Iris pigment epithelial cell (primary cell): ENCODE measurements at places on chromosomes 2 and 18.

DNA sequence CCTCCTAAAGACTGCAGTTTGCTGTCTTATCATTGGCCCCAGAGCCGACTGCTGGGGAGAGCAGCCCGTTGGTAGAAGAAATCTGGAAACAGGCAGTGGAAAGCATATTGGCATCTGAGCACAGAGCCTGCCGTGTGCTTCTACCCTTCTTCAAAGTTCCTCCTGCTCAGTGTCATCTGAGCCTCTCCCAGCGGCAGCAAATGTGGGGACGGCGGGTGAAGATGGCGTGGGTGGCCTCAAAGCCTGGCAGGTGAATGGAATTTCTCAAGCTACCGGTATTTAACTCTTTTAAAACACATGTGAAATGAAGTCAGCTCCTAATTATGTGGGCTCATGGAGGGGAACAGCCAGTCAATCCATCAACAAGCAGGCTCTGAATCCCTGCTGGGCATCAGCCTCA lies 181.6 kb upstream of the PXDN start:
- no peak for DNase-seq

- peak; percentile 11 for DNase-seq
Observed at GRCh38 chr18:63603772-63604171, 16.6 kb downstream of the SERPINB13 start.

DNA sequence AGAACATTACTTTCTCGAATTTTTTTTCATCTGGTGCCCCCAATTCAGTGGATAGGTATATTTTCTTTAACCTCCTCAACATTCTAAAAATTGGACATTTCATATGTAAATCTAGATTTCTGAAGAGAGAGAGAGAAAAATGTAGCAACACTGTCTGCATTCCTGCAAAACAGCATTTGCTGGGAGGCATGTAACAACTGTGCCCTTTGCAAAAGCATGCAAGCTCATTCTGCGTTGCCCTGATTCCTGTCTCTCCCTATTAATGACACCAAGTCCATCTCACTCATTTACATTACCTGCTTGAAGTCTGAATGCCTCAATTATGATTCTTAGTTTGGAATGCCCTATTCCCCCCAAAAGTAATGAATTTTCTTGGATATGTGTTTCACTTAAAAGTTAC lies 79.8 kb upstream of the BARD1 start:
- no peak for DNase-seq

DNA sequence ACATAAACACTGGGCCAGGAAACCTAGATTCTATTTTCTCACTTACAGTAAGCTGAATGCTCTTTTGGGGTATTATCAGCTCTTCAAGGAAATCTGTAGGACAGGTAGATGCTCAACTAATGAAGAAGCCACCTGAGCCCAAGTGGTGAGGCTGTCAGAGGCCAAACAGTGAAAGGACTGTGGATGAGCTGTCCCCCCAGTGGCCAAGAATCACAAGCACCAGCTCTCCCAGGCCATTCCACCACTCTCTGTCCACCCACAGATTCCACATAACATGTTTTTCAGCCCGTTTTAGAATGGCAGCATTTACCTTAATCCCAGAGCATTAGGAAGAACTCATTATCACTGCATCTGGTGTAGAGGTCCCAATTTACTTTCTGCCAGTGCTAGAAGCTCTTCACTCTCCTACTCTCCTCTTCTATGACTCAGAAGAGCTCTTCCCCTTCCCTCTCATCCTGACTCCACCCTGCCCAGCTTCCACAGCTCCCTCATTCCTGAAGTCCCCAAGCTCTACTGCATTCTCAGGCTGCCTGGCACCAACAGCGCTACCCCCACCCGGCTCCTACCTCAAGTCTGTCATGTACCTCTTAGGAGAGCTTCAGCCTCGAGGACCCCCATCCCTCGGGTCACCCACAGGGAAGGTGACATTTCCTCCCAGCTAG lies 43.8 kb upstream of the GORASP2 start:
- DNase-seq: no peak

DNA sequence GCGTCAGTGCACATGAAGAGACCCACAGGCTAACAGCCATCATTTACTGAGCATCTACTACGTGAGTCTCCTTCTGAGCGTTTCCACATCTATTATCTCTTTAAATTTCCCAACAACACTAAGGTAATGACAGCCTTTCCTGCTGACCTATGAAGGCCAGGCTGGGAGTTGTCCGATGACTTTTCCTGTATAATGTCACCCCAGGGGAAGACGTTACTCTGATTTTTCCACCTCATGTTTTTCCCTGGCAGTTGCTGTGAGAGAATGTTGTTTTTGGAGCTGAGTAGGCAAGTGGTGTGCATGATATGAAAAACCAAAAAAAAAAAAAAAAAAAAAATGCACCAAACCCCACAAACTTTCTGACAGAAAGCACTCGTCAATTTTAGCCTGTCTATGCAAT lies 207.6 kb downstream of the SLC8A1 start:
- DNase-seq: peak; percentile 3

DNA sequence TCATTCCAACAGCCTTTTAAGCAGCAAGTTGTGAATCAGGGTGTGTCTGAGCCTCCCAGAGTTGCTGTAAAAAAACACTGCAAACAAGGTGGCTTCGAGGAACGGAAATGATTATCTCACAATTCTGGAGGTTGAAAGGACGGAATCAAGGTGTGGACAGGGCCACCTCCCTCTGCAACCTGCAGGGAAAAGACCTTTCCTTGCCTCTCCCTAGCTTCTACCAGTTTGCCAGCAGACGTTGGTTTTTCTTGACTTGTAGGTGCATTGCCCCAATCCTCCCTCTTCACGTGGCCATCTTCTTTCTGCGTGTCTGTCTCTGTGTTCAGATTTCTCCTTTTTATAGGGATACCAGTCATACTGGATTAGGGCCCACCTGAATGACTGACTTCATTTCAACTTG lies 24.8 kb upstream of the TMEM131 start:
- no peak for DNase-seq

DNA sequence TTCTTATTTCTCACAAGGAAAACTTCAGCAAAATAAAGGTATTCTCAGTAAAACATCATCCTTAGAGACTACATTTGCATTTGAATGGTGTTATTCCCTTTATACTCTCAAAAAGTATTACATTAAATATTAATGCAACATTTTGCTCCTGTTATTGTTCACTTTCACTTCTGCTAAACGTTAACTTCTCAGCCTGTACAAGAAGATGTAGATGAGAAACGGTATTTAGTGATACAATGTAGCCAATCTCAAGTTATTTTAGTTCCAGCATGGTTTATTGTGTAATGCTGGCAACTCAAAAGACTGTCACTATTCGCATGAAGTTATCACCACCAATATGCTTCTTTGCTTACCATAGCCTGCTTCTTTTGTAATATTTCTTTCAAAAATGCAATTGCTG lies 514.1 kb downstream of the CPS1 start:
- DNase-seq: no peak

DNA sequence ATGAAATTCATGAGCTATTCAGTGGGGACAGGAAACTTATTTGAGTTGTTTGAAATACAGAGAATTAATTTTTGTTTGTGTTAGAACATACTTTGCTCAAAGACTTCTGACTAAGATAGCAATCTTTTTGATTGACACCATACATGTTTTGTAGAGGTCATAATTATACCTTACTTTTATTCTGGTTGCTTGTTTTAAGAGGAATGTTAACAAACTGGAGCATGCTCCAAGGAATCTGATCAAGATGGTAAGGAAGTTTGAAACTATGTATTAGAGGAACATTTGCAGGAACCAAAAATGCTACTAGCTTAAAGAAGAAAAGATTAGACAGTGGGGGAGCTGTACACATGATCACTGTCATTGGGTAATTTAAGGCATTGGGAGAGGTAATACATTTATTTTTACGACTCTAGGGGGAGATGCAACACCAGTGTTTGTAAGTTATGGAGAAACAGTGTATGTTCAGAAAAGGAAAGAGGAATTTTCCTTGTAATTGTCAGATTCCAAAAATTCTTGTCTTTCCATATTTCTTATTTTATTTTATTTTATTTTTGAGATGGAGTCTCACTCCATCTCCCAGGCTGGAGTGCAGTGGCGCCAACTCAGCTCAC lies 8.0 kb downstream of the AGFG1 start:
- DNase-seq: peak; percentile 55

DNA sequence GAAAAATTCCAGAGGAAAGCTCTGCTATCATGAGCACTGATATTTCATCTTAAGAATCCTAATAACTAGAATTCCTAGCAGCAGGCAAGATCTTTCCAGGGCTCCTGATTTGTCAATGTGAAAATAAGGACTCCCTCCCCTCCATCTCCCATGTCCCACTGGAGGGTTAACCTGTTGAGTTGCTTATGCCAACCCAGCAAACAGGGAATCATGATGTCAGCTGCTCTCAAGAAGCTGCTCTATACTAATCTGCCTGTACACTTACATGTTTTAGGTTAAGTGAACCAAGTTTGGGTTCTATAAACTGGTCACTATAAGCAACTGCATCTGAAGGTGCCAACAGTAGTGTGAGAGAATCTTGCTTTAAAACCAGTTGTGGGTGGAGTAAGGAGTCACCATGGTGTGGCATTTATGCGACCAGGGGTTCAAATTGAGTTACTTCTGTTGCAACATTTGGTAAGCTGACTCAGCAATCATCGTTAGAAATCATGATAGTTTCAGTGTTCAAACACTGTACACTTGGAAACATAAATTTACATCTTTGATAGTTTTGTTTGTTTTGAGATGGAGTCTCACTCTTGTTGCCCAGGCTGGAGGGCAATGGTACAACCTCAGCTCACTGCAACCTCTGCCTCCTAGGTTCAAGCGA lies 53.4 kb downstream of the STK25 start:
- DNase-seq: peak; percentile 8

GRCh38 chr18:53380063-53380639 lies 844.3 kb downstream of the MBD2 start:
- peak; percentile 36 for DNase-seq

DNA sequence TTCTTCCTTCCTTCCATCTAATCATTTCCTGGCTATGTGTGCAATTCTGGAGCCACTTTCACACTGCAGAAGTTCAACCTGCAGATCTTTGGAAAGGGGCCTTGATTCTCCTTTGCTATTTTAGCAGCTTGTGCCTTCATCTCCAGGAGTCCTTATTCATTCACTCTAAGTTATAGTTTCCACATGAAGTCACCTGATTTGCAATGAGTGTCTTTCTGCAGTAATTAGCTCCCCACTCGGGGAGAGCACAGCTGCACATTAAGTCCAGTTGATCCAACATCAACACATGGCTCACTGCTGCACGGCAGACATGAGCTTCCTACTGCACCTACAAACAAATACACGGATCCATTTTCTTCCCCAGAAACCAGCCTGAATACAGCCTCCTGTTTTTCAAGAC lies 323.1 kb upstream of the TNP1 start:
- DNase-seq: no peak

GRCh38 chr2:29262681-29263260 lies 147.6 kb downstream of the CLIP4 start:
- no peak for DNase-seq

DNA sequence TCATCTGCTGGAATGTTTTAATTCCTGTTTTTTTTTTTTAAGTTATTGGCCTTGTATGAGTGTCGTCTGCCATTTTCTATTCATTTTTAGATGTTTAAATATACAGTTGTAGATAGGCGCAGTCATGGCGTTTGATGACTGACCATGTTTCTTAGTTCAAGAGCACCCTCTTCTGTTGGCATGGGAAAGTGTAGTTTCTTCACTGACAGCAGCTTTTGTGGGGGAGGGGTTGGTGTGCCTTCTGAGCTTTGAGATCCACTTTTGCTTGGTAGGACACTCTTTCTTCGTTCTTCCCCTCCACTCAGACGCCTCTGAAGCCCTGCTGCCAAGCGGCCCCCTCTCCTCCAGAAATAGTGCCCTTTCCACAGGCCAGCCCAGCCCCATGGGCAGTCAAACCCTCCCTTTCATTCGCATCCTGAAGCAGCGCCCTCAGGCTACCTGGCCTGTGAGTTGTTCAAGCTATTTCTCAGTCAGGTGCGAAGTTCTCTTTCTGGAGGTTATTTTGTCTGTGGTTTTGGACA lies 492.0 kb downstream of the TNS1 start:
- peak; percentile 89 for DNase-seq

DNA sequence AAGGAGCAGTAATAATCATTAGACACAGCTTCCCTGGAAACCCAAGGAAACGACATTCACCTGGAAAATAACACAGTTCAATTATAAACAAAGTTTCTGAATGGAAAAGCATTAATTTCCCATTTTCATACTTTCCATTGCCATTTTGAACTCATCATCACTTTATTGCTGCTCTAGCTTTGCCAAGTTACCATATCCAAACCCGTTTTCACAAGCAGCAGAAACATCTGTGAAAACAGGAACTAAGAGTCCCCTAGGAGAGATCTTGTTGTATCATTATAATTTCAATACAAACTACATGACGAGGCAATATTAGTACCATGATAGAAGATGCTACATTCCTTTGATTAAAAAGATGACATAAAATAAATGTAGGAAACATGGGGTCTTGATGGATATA lies 597.0 kb upstream of the NRXN1 start:
- no peak for DNase-seq

DNA sequence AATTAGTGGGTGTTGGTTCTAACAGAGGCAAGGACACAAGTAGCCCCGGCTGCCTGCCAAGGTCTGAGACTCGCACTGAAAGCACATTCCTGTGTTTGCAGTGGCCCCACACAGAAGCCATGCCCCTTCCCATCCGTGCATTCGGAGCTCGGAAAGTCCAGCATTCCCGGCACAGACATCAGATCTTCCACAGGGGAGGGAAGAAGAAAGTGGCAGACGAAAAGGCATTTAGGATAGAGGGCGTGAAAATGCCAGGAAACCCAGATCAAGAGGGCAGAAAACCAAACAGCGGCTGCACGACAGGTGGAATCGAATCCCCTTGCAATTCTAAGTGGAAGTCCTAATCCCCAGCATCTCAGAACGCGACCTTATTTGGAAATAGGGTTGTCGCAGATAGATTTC lies 105.5 kb upstream of the ASB18 start:
- no peak for DNase-seq

DNA sequence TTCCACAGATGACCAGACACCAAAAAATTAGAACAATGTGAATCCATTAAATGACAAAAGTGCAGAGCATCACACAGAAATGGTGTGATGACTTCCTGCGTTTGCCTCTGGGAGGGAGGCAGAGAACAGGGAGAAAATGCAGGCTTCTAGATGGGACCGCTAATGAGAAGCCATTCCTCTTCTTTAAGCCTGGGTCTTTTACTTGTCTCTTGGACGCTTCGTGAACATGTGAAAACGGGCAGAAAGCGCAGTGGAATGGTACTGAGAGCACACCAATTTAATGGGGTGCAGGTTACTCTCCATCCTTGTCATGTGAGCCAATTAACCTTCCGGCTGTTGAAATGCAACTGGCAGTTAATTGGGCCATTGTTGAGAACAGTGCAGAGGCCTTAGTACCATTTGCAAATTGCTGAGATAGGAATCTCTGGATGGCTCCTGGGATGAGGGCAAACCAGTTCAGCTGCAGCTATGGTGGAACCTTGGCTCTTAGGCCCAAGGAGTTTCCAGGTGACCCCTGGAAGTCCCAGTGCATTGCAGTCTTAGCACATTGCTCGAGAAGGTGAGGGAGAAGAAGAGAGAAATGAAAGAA lies 210.4 kb upstream of the CXCR4 start:
- no peak for DNase-seq

- no peak for DNase-seq
Observed at GRCh38 chr2:230706053-230706521, 6.6 kb upstream of the CAB39 start.

GRCh38 chr2:30146337-30147195 lies at the start of gene YPEL5:
TSS of gene YPEL5 (plus strand) at chr2:30147007. CDS start at chr2:30156652, 9,645 bp downstream.
- peak; percentile 99 for DNase-seq
